ENCODE measurements at places on chromosomes 16 and 17. TPM values are rescaled to one million over a fixed set of nuclear protein-coding genes. Genes with fewer than 3 reads are reported as not detected.

The PRR29 gene
- total RNA-seq, result 0.44 TPM

The TEX19 gene
- not detected for total RNA-seq

The CMTM2 gene
- total RNA-seq, result not detected

The ZSCAN10 gene
- not detected for total RNA-seq

The TSR1 gene
- 46.8 TPM for total RNA-seq

The SLC25A10 gene
- total RNA-seq, result 13.9 TPM

The ARHGDIG gene
- 0.13 TPM for total RNA-seq

The TPSG1 gene
- not detected for total RNA-seq

The LGALS9B gene
- total RNA-seq, result not detected
